ENCODE measurements at places on chromosomes 4 and X. TPM values are rescaled to one million over a fixed set of nuclear protein-coding genes. Genes with fewer than 3 reads are reported as not detected.

The GLRA3 gene
- total RNA-seq: 9.3 TPM

The HPGDS gene
- total RNA-seq: 6.9 TPM

The SPARCL1 gene
- 1,228 TPM for total RNA-seq

The CPLX1 gene
- 15.4 TPM for total RNA-seq

The CSAG2 gene
- not detected for total RNA-seq

The WWC2 gene
- total RNA-seq: 28.0 TPM

The BLOC1S4 gene
- total RNA-seq: 6.5 TPM

The DKK2 gene
- total RNA-seq: 32.2 TPM

The CPZ gene
- total RNA-seq: 34.4 TPM

The ZAR1 gene
- 0.44 TPM for total RNA-seq

The CDS1 gene
- total RNA-seq: 18.8 TPM

The NPNT gene
- 26.1 TPM for total RNA-seq

The GLRB gene
- total RNA-seq: 20.8 TPM

The SPANXB1 gene
- total RNA-seq: not detected

The ZCCHC18 gene
- 11.2 TPM for total RNA-seq

The TREX2 gene
- 0.77 TPM for total RNA-seq

The CT45A8 gene
- total RNA-seq: not detected

The AREG gene
- total RNA-seq: 0.22 TPM

The TMEM154 gene
- total RNA-seq: 0.94 TPM

The XAGE3 gene
- not detected for total RNA-seq

The CT55 gene
- total RNA-seq: 0.17 TPM

The GPRASP3 gene
- total RNA-seq: 15.0 TPM

The CRLF2 gene
- not detected for total RNA-seq
